Kidney epithelial cell (primary cell): ENCODE measurements at places on chromosomes 2 and 18.

DNA sequence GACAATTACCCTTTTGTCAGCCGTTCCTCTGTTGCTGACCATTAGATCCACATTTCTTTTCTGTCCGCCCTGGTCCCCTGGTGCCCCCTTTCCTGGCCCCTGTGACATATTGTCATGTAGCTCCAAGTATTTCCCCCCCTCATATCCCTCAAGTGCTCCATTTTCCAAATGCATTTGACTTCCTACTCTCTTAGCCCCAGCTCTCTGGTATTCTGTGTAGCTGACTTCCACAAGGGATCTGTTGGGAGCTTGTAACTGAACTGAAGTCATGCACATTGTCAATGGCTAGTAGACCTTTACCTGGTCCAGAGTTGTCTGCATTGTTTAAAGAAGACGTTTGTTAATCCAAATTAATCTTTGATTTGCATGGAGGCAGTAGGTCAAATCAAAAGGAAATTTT lies 34.8 kb downstream of the LIPG start:
- no peak for DNase-seq

GRCh38 chr2:10709290-10709939 lies 12.0 kb upstream of the ATP6V1C2 start:
- DNase-seq, result no peak

DNA sequence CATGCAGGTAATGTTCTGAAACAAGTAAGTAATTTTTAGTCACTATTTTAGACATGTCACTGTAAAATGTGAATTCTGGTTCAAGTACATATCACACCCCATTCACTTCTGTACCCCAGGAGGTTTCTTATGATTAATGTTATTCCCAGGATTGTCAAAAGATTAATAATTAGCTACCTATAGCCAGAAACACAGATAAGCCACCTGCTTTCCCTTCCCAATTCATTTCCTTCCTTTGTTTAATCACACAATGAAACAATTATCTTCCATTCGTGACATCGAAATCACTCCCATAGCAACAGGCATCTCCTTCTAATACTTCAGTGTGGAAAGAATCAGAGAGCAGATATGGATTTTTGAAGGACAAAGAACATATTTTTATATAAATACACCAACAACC lies 1650.3 kb upstream of the CELF4 start:
- DNase-seq, result no peak

GRCh38 chr2:240419723-240420122 lies 15.7 kb upstream of the GPC1 start:
- no peak for DNase-seq

DNA sequence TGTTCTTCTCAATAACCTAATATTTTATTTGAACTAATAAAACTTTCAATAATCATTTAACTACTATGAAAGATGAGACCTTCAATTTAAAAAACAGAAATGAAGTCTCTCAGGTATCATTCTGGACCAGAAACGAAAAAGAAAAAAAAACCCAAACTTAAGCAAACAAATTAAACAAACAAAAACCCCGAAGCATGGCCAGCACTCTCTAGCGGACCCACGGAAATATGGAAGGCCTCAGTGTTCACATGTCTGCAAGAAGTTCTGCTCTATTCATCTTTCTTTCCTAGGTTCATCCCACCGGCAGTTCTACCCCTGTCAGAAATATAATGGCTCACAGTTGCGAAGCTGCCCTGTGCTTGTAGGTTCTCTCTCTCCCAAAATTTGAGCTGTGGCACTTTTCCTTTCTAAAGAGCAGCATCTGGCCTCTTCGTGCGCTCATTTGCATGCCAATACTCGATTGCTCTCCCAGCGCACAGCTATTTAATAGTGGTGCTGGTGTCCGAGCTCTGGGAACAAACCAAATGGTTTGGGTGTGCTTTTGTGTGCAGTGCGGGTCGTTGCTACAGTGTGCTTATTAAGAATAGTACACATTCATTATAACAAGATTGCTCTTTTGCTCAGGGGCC lies 129.0 kb upstream of the ZEB2 start:
- DNase-seq, result no peak

DNA sequence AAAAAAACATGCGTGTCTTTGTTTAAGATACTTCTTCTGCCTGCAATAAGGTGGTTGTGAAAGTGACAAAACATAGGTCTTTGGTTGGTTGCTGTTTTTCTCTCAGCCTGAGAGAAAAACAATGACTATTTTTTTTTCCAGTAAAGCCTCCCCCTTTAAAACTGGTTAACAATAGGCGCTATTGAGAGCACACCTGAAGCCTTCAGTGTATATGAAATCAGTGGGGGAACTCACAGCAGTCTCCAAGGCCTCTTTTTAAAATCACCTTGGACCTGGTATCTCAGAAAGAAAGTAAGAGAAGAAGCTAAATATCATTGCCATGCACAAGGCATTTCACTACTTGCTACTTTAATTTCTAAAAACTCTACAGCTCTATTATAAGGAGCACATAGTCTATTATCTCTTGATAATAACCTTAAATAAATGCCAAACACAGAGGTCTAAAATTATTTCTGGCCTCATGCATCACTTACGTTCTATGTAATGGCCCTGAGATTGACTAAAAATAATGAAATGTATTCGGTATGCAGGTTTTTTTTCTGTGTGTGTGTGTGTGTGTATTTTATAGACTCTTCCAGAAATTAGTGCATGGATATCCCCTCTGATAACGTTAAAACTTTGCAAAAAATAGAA lies 544.4 kb downstream of the TDRD15 start:
- no peak for DNase-seq

- no peak for DNase-seq
Measured at GRCh38 chr2:19675856-19676460, 225.8 kb downstream of the TTC32 start.

DNA sequence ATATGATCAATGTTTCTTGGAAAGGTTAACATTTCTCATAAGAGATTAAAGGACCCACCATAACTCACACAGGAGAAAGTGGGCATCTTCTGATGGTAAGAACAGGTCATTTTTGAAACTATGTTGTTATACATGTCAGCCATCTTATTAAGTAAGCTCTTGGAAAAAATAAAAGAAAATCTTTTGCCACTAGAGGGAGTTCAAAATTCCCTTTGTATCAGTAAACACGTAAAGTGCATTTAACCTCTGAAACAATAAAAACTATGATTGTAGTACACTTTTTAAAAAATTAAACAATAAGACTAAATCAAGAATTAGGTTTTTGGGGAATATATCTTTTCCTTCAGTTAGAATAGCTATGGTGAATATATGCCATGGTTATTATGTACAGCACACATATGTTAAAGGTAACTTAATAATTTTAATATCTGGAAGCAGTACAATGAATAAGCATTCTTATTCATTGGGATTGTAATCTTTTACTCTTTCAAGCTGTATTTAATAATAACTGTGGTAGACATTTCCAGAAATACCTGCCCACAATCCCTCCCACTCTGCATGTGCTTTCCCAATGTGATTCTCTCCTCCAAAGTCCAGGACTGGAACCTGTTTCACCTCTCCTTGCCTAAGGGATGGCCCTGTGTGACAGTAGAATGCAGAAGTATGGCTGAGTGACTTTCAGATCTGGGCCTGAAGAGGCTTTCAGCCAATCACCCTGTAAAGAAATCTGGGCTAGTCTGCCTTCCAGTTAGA lies 64.2 kb downstream of the RBMS1 start:
- no peak for DNase-seq

- no peak for DNase-seq
Measured at GRCh38 chr2:128624956-128625355, 306.3 kb upstream of the HS6ST1 start.

DNA sequence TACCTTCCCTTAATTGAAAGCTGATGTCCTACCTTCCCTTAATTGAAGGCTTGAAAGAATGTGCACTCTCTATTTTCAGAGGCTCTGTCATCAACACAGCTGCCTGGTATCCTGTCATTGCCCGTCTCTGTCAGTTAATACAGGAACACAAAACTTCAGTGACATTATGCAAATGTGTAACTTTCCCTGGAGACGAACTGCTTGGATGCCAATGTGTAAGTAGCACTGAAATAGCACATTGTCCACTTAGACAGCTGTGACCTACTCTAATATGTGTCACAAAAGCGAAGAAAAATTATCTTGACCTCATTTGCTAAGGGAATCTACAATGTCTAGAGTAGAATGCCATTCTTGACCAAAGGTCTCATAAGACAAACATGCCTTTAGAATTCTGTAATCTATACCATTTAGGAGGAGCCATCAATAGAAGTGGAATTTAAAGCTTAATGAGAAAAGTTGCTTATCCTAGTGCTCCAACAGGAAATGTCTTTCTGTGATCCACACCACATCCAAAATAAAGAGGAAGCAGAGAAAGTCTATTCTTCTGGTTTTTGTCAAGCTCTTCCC lies 138.1 kb downstream of the BARD1 start:
- DNase-seq, result no peak

DNA sequence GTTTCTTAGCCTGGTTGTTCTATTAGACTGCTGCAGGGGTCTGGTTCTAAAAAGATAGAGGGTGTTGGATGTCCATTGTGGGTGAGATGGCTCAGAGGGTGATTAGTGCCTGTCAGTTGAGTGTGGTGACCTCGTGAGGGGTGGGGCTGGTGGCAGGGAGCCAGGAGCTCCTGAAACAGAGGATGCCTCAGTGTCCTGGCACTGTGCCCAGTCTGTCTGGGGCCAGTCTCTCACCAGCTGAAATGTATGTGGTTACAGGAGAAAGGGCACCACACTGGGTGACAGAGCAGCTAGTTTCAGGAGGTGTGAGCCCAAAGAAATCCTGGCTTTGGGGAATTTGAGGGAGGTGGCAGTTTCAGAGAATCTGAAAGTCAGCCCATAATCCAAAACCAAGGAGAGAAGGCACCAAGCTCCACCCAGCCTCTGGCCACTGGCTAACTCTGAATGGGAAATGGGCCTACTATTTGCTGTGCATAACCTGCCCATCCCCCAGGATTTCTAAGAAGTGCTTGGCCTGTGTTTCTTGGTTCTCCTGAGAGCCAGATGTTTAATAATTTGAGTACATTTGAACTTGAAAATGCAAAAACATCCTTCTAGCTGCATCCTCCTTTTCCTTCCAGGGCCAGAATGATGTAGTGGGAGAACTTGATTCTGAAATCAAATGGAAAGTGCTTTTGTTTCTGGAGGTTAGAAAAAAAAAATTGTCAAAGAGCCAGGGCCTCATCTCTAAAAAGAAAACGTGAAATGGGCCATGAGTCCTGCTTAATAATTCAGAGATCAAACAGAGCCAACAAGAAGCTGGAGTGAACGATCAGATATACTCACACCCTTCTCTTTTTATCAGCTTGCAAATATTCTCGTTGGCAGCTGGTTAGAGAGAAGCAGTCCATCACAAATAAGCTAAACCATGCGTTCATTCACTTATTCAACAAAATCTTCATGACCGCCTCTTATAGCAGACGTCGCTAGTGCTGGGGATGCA lies 92.3 kb downstream of the B3GNT2 start:
- DNase-seq, result peak; percentile 71

GRCh38 chr2:208937521-208937920 lies 486.3 kb upstream of the MAP2 start:
- DNase-seq, result no peak

DNA sequence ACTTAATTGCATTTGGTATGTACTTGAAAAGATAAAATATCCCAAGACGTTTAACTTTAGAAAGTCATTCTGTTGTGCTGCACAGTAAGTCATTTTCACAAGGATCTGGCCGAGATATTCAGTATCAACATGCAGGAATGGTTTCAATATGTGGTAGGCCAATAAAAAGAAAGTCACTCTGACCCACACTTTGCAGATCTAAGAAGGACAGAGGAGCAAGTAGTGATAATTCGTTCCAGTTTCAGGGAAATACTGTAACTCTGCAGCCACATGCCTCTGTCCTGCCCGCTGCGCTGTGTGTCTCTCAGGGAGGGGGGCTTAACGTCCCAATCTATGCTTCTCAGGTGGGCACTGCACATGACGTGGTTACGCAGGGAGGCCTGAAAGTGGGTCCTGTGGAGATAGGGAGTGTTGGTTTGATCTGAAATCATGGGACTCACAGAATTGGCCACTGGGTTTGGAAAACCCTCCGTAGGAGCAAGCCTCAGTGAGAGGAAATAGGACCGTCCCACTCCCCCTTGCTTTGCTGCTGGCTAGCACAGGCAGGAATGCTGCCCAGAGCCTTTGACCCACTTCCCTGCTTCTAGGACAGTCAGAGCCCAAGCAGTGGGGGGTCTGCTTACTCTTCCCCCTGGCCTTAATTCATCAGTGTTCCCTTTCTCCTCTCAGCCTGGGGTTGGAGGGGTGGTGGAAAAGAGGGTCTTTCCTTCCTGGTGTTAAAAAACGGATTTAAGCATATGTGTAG lies 314.7 kb upstream of the SPRED2 start:
- DNase-seq, result no peak
